SK-N-MC (cell line): ENCODE measurements at places on chromosomes 1 and 21.

DNA sequence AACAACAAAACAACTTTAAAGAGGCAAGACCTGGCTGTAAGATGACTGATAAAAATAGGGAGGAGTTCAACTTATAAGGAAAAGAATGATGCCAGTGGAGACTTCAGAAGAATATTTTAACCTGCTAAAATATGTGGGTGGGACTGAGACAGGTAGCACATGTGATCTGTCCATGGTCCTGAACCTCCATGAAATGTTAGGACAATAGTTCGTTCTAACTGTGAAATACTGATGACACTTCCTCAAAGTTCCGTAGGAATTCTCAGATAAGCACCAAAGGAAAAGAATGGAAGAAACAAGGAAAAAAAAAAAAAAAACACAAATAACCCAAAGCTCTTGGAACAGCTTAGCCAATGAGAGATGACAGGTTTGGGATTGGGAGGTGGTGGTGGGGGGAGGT, 44.7 kb downstream of the CDC42BPA start:
- DNase-seq, result peak; percentile 8

GRCh38 chr1:31043631-31044030, 21.9 kb downstream of the PUM1 start:
- DNase-seq, result no peak

DNA sequence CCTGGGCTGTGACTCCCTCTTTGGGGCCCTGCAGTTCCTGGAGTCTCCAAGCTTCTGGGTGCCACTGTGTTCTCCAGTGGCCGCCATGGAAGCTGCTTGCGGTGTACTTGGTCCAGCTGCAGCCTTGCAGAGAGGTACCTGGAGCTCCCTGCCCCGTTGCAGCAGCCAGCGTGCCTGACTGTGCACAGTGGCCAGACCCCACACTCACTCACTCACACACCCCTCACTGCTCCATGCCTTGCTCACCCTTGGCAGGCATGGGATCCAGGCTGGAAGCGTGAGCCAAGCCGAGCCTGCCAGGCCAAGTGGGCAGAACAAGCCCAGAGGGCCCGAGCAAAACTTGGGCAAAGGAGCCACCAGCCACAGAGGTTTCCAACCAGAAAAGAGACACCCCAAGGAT, 43.0 kb downstream of the MATN1 start:
- no peak for DNase-seq

DNA sequence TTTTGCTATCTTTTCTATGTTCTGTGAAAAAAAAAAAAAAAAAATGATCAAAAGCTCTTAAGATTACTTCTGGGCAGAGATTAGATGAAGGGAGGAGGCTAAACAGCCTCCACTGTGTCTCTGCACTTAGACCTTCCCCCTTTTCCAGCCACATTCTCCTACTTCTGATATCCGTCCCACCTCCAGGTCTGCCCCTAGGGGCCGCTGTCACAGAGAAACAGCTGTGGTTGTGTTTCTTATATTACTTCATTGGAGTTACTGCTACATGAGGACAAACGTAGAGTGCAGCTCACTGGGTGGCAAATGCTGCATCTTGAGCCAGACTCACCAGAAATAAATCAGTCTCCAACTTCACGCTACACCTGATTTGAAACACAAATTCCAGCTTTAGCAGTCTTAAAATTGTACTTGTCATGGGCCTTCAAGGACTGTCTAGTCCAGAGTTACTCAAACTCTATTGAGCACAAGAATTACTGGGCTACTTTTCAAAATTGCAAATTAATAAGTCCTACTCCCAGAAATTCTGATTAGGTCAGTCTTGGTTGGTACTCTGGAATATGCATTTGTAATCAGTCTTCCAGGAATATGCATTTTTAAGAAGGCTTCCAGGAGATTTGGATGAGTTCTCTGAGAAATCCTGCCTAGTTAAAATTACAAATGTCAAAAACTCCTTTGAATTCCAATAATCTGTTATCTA, 125.2 kb upstream of the PTBP2 start:
- no peak for DNase-seq

DNA sequence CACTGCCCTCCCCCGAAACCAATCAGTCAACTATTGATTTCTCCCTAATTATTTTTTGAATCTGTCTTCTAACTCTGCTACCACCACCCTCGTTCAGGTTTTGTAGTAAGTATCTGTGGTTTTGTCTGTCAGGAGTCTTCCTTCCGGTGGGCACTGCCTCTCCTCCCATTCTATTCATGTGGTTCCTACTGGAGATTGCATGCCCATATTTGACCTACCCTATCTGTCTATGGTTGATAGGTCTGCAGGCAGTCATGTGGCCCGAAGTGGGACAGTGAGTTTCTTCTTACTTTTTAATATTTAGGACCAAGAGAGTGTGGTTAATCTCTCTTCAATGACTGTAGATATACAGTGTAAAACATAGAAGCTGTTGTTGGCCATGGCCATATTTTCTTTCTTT, 17.8 kb upstream of the MAST2 start:
- DNase-seq, result no peak

DNA sequence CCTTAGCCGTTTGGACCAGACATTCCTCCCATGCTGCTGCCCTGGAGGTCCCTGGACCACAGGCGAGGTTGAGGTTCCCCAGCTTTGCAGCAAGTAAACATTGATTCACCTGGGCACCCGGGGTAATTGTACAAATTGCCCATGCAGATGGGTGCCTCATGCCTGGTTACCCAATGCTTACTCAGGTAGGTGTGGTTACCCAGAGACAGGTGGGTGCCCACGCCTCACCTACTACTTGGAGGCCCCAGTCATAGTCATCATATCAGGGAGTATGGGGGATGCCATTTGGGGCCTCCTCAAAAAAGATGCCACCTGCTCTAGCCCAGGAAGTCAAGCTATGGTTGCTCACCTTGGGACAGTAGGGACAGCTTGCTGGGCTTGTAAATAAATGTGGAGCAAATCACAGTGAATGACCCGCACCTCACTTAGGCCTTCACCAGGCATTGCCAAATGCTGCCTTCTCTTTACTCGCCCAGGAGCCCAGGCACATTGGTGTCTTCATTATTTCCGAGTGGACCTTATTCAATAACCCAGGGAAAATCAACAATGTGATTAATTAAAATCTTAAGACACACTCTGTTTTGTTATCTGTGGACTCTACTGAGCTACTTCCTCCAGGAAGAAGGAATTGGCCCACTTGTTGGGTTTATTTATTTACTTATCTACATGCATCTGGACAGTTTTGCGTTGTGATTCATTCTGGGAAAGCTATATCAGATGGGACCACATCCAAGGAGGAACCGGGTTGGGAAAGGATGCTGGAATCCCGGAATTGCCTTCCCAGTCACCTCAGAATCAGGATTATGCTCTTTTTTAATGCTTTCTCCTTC, 35.6 kb upstream of the GRHL3 start:
- no peak for DNase-seq

GRCh38 chr1:109283748-109284600, 1.0 kb upstream of the PSRC1 start:
- DNase-seq, result no peak

DNA sequence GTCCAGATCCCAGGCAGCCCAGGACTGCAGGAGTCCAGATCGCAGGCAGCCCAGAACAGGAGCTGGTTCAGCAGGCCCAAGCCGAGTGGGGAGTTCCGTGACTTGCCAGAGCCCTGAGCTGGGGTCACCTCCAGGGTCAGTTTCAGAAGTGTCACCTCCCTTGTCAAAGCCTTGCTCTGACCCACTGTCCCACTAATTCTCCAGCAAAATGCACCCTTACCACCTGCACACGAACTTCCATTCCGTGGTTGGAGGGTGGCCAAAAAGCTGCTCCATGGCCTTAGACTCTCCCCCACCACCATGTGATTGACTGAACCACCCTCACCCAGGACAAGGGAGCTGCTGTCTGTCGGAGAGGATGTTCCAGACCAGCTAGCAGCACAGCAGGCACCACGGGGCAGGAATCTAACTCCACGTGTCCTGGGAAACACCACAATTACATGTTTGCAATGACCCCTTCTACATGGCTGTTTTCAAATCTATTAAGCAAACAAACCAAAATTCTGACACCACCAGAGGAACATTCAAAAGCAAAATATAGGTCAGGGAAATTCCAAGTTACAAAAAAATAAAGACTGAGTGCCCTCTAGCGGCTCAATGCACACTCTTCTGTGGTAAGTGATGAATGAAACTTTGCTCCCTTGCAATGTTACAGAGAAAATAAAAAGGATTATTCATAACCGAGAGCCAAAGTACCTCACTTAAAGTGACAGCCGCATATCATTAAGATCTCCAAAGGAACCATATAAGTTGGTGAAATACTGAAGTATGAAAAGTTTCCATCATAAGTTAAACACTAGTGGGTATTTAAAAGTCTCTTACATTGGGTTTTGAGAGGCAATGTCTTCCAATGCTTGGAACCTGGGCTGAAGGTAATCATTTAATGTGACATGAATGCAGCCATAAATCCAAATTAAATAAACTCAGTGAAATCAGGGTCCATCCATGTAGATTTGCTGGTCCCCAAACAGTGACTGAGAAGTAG, 76.3 kb downstream of the NPHP4 start:
- peak; percentile 10 for DNase-seq

DNA sequence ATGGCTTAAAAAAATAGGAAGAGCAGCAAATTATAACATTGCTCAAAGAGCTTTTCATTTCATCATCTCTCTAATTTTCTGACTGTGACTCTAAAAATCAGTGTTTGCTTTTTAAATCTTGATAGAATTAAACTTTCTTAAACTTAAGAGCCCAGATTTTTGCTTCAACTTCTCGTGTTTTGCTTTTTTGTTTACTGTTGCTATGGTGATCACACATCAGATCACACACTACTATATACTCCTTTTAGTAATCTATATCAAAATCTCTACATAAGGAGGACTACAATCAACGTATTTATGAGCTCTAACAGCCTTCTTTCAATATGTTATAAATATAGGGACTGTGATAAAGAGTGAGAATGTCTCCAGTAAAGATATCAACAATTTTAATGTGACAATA, 537.3 kb downstream of the KCNT2 start:
- no peak for DNase-seq

DNA sequence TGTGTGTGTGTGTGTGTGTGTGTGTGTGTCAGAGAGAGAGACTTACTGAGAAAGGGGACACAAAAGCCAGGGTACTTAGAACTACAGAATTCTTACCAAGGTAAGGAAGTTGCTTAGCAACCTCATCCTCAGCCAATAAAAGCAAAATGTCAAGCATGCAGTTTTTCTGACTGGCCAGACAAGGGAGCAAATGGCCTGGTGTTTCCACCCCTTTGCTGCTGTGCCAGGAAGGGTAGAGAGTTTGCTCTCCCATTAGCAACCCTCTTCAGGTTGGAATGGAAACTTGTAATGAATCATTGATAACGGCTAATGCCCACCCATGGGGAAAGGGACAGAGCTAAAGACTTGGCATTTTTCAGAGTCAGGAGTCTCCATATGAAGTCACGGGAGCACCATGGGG, 10.6 kb downstream of the RXRG start:
- no peak for DNase-seq
